ENCODE measurements at places on chromosomes 3 and 15.

DNA sequence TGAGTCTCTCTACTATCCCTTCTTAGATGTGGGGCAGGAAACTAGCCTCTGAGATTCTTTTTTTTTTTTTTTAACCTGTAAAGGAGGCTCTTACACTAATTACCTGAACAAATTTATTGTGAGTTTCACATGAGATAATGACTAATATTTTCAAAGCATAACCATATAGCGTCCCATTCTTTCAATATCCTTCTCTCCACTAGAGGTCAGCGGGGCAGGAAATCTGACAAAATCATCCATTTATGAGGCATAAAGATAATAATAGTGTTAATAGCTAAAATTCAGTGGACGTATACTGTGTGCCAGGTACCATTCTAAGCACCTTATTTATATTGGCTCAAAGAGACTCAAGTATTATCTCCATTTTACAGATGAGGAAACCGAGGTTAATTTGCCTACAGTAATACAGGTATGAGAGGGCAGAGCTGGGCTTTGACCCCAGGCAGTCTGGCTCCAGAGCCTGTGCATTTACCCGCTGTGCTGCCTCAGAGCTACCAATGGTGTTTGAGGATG is 16.3 kb upstream of the SMAD6 start:
- DNase-seq: no peak

DNA sequence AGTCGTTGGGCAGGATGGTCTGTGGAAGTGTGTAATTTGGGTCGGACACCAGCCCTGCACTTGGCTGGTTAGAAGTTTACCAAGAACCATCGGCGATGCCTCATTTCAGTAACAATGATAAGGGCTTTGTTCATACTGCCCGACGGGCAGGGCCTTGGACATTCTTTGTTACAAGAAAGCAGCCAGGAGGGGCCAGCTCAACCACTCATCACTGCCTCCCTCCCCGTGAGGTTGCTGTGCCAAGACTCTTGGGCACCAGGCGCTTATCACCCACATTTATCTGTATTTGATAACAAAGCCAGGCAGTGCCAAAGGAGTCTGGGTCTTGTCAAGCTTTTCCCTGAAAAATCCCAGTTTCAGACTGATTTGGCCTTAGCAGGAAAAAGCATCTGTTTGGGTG is 235.0 kb downstream of the ADAMTS17 start:
- DNase-seq: no peak

GRCh38 chr15:99857836-99858235 is 124.6 kb upstream of the LYSMD4 start:
- no peak for DNase-seq

DNA sequence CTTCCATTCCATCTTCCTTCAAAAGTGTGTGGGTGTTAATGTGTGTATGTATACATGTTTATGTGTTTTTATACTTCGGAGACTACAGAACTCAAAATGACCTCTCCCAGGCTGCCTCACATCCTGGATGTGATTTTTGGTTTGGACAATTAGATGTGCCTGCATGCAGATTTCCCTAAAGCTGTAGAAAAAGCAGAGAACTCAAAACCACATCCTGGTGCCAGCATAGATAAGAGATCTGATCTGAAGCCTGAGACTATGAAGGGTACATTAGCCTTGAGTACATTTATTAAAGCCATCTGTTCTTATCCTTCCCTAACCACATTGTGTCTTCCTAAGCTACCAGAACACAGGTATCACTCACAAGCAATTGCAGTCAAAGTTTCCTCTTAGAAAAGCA is 319.4 kb upstream of the RASGRP1 start:
- no peak for DNase-seq

DNA sequence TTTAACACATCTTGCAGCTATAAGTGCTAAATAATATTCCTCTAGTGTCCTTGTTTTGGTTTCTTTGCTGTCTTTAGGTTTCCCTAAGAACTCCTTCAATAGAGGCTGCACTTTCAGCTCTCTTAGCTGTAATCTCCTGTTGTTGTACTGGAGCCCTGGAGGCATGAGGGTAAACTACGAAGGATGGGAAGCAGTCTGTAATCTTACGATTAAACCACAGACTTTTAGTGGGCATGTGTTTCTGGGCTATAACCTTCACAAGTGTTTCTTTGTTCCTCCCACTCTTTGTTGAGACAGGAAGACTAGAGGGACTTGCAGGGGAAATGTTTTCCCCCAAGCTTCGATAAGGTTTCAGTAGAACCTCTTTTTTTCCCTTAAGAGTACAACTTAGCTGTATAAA is 1058.1 kb downstream of the NSUN3 start:
- DNase-seq: no peak

DNA sequence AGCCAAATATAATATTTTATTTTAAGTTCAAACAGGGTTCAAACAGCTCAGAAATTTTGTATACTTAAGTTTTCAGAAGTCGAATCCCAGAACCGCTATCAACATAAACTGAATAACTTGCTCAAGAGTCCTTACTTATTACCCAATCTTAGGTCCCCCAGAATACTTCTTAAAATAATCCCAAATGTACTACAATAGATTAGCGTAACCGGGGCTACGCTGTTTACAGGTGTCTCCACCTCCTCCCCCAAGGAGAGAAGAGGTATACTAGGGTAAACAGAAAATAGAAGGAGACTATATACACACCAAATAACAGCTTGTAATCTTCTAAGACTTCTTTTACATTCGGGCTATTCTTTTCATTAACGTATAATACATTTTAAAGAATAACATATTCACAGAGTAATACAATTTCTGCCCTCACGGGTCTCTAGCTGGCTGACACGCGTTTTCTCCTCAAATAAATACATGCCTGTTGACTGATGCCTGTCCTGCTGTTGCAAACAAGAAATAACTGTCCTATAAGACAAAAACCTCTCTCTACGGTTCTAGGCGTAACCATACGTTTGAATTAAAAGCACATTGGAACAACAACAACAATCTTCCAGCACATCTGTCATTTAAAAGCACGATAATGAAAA is 1.3 kb downstream of the DENND4A start:
- DNase-seq: no peak

DNA sequence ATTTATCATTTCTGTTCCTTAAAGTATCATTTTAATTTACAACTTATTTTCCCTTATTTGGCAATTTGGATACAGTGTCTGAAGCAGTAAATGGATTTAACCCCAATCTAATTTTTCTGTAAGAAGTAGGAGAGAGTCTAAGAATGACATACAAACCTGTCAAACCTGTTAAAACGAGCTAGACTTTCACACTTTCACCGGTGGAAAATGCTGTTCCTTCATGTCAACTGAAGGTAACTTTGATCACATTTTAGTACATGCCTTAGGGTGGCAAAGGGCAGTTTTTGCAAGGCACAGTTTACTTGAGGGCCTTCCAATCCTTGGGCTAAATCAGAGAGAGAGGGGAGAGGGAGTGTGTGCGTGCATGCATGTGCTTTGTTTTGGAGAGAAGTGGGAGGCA is 221.4 kb downstream of the THSD4 start:
- DNase-seq: no peak

DNA sequence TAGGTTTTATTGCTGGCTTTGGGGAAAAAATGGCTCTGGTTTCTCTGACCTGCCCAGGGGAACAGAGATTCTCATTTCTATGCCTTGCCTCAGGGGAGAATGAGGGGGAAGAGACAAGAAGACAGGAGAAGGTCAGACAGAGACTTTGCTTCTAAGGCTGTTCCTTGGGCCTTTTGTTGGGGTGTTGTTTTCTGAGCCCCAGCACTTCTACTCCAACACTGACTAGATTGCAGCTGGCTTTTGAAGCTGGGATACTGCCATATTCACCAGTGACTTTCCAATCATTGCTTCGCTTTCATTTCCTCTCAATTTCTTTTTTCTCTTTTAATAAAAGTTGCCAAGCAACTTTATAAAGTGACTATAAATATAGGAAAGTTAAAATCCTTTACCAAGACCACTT is 143.2 kb upstream of the ARHGEF26 start:
- no peak for DNase-seq

Data from stimulated activated CD4-positive, alpha-beta T cell treated with anti-CD3 and anti-CD28 coated beads, TNF-alpha, amount 100 ng/mL, for 4 hours (primary cell).